ENCODE measurements at places on chromosomes 5 and 9.

DNA sequence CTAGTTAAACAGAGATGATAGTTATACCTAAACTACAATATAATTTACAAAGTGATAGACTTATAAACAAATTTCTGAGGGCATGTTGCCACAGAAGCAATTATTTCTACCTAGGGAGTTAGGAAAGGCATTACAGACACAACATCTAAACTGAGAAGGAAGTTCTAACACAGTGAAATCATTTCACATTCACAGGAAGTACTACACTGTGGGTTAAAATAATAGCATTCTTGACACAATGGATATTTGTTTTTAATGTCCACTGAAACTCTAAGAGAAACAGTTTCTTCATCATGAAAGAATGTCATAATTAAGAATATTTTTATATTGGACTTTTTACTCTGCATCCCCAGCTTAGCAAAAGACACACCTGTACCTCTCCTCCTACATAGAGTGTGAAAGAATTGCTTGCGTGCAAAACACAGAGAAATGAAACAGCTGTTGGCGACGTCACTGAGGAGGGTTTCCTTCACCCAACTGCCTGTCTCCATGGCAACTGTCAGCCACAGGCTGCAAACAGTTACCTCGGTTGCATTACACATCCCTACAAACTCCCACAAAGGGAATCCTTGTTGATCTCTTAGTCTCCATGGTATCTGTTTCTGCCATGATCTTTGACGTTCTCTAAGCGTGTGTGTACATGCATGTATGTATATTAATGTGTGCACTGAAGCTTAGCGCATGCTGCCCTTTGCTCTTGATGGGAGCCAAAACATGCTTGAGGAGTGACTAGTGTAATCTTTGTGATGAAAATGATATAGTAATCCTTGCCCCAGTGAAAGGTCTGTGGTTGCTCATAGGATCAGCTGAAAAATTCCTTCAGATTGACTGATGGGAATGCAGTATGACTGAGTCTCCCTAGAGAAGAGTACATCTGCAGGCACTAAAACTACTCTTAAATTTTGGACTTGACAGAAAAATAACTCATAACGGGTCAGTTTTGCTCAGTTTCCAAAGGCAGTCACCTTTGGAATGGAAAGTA is 168.5 kb downstream of the ACTL7B start:
- no peak for DNase-seq

DNA sequence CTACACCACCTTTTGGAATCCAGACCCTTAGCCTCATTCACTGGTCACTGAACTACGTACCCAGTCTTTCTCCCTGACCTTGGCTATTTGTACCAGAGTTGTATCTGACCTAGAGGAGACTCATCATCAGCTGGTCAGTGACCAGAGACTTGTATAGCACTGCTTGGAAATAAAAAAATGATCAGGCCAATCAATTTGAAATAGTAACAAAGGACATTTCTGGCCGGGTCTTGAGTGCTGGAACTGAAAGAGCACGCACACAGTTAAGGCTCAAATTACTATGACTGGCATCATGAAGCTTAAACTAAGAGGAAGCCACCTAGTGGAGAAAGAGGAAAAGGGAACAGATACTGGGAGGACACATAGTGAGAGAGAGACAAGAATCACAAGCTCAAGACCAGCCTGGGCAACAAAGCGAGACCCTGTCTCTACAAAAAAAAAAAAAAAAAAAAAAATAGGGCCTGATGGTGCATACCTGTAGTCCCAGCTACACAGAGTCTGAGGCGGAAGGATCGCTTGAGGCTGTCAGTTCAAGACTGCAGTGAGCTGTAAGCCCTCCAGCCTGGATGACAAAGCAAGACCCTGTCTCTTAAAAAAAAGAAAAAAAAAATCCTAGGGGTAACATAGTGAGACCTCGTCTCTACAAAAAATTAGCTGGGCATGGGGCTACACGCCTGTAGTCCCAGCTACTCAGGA is 12.8 kb upstream of the SRP19 start:
- no peak for DNase-seq

GRCh38 chr9:124505006-124505900 is 1.9 kb downstream of the NR5A1 start:
- DNase-seq, result no peak

- DNase-seq, result no peak
These were observed 719 bp upstream of the ISCA1 start for GRCh38 chr9:86282979-86283535.

DNA sequence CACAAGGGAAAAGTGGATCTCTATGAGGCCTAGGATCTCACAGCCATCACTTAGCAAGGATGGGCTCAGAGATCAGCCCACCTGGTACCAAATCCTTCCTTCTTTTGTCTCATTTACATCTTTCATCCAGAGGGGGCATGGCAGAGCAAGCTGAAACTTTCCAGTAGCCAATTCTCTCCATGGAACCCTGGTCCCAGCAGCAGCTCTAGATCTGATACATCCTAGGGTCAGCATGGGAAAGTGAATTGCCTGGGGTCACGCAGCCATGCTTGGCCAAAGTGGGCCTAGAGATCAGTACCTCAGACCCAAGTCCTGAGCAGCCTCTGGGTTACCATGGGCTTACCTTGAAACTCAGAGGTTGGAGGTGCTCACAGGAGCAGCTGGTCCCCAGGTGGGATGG is 170.5 kb downstream of the GABBR2 start:
- no peak for DNase-seq

DNA sequence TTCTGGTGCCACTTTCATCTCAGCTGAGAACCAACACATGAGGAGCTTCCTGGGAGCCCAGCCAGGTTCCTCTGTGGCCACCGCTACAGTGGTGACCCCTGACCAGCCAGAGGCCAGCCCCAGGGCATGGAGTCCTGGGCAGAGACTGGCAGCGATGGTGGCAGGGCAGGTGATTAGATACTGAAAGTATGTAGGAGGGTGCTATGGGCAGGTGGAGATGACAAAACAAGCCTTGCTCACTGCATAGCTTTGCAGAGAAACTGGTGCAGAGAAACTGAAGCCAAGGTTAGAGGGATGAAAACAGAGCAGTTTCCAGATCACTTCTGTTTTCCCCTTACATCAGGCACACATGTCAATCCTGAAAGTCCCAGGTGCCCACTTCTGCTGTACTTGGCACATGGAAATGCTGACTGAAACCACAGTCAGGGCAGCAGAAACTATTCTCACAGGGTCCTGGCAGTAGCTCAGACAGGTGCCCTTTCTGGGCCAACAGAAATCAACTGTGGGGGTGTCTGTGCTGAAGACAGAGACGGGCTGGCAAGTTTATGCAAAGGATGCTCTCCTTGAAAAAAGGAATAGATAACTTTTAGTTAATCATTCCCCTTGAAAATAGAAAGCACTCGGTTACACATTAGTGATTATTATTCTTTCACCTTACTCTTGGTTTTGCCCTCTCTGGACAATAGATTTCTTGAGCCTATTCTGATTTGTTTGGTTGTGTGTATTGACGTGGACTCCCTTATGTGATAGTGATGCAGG is 90.3 kb downstream of the ANKRD55 start:
- no peak for DNase-seq

- peak; percentile 31 for DNase-seq
These were observed 1.6 kb downstream of the HBEGF start for GRCh38 chr5:140344683-140345423.
